GF-D8 (cell line): ENCODE measurements at places on chromosomes 1 and 21.

DNA sequence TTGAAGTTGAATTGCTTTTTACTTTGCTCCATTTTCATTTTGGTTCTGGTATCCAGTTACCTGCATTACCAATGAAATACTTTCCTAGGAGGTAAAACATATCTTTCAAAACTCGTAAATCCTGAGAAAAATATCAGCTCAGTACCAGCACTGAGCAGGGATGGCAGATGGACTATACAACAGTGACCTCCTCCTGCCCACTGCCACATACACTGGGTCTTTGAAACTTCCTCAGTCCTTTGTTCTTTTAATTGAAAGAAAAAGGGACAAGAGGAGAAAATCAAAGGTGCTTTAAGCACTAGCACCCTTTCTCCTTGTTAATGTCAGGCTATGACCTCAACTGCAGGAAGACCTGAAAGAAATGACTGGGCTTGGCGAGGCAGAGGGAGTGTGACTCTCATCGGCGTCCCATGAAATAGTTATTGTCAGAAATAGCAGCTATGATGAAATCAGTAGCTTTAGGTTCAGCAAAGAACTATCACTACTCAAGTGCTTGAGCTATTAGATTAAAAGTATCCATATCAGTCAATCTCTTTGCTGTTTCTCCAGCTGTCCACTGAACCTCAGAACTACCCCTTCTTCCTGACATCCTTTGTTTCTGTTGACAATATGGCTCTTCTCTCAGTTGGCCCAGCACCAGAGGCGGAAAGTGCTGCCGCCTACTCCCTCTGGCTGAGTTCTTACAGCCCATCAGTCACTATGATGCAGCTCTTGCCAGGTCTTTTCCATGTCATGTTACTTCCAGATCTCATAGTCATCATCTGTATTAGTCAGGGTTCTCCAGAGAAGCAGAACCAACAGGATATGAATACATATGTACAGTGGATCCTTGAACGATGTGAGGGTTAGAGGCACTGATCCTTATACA, 207.0 kb upstream of the MAP1LC3C start:
- DNase-seq, result no peak

GRCh38 chr1:212645546-212646543, 37.3 kb downstream of the ATF3 start:
- DNase-seq, result no peak

DNA sequence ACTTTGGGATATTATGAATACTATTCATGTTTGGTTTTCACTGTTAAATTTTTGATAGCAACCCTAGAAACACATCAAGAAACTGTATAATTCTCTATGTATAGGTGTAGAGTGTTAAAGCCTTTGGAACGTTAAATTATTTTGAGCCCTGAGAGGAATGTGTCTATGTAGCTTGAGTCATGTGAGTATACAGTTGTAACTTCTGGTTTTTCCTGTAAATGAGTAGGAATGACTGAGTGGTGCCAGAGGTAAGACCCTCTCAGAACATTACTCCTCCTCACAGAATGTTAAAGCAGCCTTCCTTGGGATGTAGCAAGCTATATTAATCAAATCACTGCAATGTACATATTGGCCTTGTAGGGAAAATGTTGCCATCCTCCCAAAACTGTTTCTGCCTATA, 69.0 kb downstream of the C1orf21 start:
- no peak for DNase-seq

DNA sequence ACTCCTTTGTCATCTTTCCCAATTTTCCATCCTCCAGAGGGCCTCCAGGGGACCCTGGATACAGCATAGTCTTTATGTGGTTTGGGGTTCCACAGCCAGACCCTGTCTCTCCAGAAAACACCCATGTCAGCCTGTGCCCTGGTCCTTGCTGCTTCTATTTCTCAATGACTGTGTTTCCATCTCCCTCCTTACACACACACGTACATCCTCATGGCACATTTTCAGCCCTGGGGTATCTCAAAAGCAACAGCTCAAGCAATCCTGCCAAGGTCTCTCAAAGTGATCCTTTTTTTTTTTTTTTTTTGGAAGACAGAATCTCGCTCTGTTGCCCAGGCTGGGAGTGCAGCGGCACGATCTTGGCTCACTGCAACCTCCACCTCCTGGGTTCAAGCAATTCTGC, 22.3 kb downstream of the QSOX1 start:
- DNase-seq, result no peak

GRCh38 chr1:150271291-150271959, 1.2 kb upstream of the C1orf54 start:
- no peak for DNase-seq

DNA sequence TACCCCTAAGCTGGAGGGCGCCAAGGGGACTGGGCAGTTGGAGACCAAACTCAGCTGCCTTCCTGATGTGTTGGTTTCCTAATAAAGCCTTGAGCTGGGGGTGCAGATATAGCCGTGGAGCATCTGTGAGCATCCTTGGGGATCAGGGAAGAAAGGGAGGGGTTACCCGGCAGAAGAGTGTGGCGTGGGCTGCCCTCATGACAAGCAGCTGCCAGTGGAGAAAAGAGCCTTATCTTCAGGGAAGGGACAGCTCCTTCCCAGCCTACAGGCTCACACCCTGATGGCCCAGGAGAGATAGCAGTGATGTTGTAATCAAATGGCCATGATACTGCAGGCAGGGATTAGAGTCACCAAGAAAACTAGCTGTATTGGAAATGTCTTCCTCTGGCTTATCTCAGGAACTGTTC, 10.8 kb upstream of the NFASC start:
- no peak for DNase-seq

DNA sequence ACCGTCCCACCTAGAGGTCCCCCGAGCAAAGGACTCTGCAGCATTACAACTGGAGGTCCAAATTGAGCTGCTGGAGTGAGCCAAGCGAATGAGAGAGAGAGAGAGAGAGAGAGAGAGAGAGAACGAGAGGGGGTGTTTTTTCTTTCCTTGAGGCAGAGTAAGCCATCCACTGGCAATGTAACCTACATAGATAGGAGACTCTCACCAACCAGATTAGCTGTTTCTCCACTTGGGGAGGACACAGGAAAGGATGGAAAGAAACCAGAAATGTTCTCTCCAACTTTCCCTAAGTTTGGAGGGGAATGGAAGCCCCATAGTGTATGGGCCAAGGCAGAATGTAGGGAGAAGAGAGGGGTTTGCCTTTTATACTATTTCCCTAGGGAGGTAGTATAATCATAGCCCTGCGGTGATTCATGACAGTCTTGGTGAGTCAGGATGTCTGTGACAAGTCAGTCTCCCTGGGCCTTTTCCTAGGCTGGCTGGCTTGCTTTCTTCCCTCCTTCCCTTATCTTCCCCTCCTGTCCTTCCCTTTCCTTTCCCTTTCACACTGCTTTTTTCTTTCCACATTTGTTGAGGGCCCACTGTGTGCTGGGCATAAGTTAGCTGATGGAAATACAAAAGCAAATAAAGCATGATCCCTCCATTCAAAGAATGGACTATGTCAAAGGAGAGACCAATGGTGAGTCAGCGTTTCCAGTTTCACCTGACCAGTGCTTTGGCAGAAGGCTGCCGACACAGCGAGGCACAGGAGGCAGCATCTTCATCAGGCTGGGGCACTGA, 7.1 kb downstream of the FNDC7 start:
- DNase-seq, result no peak

DNA sequence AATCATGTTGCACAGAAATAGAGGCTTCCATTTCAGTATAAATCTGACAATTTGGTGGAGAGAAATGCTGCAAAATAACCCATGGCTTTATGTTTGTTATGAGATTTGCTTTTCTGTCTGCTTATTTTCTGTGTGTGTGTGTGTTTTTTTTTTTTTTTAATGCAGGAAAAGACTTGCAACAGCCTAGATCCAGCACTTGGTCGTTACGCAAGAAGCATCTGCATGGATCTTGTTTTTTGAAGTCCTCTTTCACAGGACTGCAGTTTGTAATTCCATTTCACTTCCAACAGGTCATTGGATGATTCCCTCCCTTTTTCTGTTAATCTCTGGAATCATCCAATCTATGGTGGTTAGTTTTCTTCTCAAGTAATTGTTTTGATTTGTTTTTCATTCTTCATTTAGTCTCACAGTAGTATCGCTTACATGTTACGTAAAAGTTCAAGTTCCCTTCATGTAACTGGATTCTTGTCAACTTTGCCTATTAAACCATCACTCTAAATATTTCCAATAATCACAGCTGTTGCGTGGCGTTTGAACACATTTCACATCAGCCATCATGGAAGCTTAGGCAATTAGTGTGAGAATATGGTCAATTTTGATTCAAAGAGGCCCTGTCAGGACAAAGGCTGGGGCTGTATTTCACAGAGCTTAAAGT, 312.9 kb downstream of the NFIA start:
- no peak for DNase-seq

- DNase-seq, result no peak
Measured at GRCh38 chr1:65435987-65436386, 15.5 kb downstream of the LEPR start.

GRCh38 chr1:68149907-68150306, 82.4 kb downstream of the WLS start:
- no peak for DNase-seq

DNA sequence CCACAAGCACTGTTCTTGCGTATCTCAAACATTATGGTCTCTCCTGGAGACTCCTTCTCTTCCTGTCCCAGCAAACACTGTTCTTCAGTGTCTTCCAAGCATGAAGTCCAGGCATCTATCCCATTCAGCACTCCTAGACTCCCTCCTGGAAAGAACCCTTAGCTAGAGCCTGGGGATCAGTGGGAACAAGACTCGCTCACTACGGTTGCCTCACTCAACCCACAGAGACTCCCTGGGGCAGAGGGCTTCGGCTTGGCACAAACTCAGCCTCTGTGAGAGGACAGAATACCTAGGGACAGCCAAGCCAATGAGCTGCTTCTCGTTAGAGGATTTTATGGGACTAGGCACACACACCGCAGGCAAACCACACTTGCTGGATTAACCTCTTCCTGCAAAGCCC, 86.5 kb upstream of the IPO9 start:
- DNase-seq, result no peak

DNA sequence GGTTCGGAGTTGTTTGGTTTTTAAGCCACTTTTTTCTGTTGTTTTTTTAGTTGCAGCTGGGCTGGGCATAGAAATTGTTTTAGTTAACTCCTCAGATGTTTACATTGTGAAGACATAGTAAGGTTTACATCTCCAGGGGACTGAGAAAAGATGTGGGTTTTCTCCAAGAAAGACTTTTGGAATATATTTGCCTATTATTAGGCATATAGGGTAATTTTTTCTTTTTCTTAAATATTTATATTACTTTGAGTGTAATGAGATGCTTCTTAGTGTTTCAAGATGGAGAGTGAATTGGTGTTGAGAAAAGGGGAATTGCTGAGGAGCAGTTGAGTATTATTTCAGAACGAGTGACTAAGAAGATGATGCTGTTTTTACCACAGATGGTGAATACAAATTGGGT, 26.6 kb upstream of the PIGK start:
- DNase-seq, result no peak

DNA sequence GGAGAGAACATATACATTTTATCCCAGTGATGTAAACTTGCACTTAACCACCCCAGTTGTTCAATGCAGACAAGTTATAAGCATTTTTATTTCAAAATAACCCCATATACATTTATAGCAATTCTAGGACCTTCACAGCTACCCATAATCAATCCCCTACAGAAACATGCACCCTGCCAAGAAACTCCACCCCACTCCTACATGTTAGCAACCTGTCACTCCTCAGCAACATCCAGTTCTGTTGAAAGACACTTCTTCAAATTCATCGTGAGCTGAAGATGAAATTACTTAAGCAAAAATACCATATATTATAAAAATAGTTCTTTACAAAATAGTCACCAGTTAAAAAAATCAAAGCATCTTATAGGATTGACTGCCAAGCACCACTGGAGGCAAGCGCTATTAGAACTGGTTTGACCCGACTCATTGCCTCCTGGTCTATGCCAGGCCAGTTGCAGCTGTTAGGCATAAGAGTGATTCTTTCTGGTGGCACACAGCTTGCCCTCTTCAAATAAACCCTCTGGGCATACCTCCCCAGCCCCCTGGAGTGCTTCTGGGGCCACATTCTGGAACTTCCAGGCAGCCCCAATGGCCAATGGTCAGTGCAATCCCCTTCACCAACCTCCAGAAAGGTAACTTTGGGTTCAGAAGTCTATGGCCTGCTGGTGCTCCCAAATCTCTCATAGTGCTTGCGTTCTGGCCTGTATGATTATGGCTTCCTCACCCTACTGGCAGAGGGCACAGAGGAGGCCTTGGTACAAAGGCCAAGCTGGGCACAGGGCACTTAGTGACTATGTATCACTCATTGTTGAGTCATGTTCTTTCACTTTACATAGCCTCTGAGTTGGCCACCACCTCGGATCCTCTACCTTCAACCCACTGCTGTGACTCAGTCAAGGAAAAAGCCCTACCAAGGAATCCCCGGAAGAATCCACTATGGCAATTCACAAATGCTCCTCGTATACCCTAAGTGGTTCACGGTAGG, 72.2 kb upstream of the RALGPS2 start:
- no peak for DNase-seq

DNA sequence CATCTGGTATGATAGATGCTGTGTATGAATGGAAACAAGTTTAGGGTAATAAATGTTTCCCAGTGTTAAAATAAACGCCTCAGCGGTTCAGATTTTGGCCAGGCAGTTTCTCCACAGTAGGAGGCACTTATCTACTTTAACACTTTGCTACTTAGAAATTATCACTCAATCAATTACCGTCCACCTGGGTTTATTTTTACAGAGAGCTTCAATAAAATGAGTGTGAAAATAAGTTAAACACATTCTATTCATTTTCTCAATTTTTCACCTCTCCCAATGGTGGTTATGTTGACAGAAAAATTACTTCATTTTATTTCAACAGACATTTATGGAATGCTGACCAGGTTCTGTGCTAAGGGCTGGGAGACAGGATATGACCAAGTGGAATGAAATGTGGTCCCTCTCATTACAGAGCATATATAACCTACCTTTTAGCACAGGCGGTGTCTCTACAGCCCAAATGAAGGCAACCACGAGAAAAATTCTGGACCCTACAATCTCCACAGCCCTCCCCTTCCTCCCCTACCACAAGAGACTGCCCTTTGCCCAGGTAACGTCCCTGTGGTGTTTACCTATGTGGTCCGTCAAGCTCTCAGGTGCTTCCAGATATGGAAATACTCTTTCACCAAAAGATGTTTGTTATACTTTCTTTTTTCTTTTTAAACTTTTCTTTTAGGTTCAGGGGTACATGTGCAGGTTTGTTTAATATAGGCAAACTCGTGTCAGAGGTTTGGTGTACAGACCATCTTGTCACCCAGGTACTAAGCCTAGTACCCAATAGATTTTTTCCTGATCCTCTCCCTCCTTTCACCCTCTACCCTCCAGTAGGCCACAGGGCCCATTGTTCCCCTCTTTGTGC, 105.5 kb downstream of the HLCS start:
- no peak for DNase-seq

GRCh38 chr1:37006132-37006868, 28.0 kb downstream of the GRIK3 start:
- DNase-seq, result no peak
